ENCODE measurements at places on chromosomes 5 and 9.

- no peak for DNase-seq
Measured at GRCh38 chr5:30747412-30747811, 446.1 kb upstream of the CDH6 start.

- DNase-seq, result no peak
Measured at GRCh38 chr5:177392765-177393164, 7.7 kb downstream of the PFN3 start.

GRCh38 chr5:56893251-56893951 lies 16.0 kb upstream of the SETD9 start:
- DNase-seq, result no peak

DNA sequence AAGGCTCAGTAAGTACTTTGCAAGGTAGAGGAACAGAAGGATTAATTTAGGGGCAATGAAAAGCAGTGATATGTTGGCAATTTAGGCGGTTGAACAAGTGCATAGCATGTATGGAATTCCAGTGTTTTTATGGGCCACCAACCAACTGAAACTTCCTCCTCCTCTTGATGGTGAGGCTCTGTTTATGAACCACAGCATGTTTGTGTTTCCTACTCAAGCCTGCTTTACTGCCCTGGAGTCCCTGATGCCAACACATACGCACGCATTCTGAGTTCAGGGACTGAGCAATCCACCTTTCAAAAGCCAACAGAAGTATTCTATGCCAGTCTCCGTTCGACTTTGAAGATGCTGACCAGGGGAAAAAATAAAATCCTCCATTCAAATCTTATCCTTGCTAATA lies 417.5 kb downstream of the EFNA5 start:
- DNase-seq, result no peak

DNA sequence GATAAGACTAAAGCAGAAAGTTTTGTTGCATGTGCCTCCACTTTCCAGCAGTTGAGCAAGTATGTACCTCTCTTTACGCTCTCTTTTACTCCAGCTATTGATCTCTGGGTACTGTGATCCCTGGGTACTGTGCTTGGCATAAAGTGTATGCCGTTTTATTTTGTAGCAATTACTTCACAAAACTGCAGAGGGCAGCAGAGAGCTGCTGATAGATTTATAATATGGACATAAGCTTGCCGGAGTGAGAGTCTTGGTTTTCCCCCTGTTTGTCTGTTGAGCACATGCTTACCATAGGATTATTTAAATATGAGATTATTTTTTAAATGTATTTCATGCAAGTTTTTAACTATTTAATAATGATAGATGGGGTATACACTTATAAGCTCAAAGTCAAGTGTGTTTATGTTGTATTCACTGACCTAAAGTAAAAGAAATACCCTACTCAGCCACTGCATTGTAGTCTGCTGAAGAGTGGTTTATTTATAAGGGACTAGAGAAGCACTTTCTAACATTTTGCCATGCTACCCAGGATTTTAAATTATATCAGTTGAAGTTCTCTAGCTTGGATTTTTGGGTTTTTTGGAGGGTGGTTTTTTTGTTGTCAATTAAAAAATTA lies 13.0 kb downstream of the TTC1 start:
- DNase-seq, result peak; percentile 30

DNA sequence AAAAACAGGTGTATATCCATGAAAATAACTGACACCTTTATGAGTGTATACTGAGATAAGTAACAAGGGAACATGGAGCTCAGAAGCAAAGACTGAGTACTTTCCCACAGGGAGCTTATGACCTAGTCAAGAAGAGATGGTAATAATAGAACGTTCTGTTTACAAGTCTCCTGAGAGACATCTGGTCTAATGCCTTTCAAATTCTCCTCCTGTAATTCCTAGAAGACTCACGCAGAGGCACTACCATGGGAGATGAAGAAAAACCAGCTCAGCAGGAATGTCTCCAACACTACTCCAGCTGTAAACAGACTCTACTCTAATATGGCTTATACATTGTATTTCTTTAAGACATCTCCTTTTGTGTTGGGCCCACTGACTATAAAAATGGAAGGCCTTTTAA lies 503.6 kb upstream of the TUSC1 start:
- DNase-seq, result no peak

GRCh38 chr5:102411-103043 lies 10.6 kb downstream of the PLEKHG4B start:
- no peak for DNase-seq

GRCh38 chr5:6760686-6761085 lies 47.5 kb downstream of the TENT4A start:
- DNase-seq, result no peak

- DNase-seq, result no peak
Measured at GRCh38 chr9:5580650-5581049, 48.3 kb upstream of the RIC1 start.

- DNase-seq, result no peak
Measured at GRCh38 chr5:76251656-76252055, 151.4 kb upstream of the IQGAP2 start.

- DNase-seq, result peak; percentile 11
Measured at GRCh38 chr5:73625944-73626811, at the start of gene ARHGEF28. ARHGEF28 (plus strand) TSS chr5:73626196; CDS start chr5:73684852, 58,656 bp downstream.

GRCh38 chr5:135392256-135392655 lies 6.8 kb downstream of the MACROH2A1 start:
- DNase-seq, result no peak

- DNase-seq, result no peak
Measured at GRCh38 chr9:136889858-136890257, 3.5 kb downstream of the TRAF2 start.

GRCh38 chr5:50873595-50874277 lies 207.3 kb downstream of the PARP8 start:
- DNase-seq, result no peak

DNA sequence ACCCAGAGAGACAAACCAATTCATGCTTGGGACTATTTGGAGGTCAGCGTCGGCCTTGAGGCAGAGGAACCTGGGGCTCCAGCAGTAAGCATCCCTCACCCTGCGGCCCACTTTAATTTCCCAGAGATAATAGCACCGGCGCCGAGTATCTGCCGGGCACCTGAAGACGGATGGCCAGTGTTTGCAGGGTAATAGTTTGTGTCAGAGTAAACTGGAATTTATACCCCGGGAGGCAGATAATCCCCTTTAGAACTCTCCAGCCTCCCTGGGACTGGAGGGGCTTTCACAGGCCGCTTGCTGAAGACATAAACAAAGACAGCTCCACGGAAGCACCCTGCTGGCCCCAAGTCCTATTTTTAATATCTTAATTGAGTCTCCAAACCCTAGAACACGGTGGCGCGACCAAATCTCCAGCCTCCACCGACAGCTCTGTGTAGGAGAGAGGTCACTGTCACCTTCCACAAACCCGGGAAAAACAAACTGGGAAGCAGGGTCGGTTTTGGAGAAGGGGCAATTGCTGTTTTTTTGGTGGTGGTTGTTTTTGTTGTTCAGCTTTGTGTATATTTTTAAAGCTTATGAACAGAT lies 17.4 kb upstream of the FCN1 start:
- no peak for DNase-seq

- no peak for DNase-seq
Measured at GRCh38 chr5:79488058-79488457, 25.9 kb downstream of the HOMER1 start.

DNA sequence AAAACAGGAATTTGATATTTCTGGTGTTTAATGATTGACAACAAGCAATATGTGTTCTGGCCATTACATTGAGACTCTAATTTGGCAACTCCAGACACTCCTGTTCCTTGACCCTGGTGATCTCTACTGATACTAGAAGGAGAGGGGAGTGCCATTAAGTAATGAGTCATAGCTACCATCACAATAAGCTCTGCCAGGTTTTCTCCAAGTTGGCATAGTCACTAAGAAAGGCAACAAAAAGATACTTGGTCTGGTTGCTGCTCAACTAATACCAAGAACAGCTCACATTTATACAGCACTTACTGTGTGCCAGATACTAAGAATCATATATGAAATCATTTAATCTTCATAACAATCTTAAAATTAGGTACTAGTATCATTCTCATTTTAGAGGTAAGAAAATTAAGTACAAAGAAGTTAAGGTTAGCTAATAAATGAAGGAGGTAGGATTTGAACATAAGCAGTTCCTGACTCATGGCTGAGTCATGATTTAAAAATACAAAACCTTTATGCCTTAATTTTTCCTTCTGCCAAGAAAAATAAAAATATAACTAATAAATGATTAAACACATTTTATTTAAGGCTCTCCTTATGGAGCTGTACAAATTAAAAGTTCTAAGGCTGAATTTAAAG lies 19.9 kb upstream of the PRXL2C start:
- no peak for DNase-seq

DNA sequence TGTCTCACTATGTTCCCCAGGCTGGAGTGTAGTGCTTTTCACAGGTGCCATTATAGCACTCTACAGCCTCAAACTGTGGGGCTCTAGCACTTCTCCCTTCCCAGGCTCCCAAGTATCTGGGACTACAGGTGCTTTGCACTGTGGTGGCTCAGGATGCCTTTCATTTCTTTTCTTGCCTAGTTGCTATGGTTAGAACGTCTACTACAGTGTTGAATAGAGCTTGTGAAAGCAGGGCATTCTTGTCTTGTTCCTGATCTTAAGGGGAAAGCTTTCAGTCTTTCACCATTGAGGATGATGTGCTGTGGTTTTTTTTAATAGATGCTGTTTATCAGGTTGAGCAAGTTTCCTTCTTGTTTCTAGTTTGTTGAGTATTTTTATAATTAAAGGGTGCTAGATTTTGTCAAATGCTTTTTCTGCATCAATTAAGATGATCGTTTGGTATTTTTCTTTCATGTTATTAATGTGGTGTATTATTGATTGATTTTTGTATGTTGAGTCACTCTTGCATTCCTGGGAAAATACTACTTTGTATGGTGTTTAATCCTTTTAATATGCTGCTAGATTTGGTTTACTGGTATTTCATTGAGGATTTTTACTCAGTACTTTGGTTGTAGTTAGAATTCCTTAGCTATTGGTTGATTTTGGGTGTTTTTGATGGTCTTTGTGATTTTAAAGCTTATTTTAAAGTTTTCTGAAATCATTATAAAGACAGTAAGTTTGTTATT lies 35.6 kb downstream of the GPBP1 start:
- no peak for DNase-seq

- DNase-seq, result no peak
Measured at GRCh38 chr5:135033901-135034235, at the start of gene PITX1. PITX1 (minus strand) TSS chr5:135034228; CDS start chr5:135033881, 347 bp downstream.

GRCh38 chr9:2059274-2059929 lies 44.3 kb downstream of the SMARCA2 start:
- no peak for DNase-seq

DNA sequence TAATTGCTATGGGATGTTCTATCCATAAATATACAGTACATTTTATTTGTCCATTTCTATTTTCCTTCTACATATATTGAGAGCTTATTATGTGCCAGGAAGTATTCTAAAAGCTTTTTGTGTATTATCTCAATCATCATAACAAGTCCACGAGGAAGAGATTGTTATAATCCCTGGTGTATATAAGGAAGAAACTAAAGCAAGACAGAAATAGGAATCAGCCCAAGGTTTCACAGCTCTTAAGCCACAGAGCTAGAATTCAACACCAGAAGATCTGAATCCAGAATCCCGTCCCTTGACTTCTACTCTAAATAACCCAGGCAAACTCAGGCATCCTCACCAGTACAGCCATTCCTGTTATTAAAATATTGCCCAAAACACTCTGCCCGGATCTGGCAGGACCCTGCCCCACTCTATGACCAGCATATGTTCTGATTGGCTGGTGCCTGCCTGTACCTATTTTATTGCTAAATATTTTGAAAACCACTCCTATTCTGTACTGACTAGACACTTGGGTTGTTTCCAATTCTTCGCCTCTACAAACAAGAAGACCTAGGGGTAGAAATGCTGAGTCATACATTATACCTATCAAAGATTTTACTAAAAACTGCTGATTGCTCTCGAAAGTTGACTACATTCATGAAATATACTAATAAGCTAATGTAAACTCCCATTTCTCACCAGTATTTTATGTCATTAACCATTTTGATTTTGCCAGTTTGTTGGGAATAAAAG lies 297.4 kb downstream of the ENC1 start:
- DNase-seq, result no peak

- no peak for DNase-seq
Measured at GRCh38 chr9:91840469-91840868, 109.6 kb downstream of the ROR2 start.

GRCh38 chr9:518540-518939 lies 303.9 kb downstream of the DOCK8 start:
- DNase-seq, result no peak

DNA sequence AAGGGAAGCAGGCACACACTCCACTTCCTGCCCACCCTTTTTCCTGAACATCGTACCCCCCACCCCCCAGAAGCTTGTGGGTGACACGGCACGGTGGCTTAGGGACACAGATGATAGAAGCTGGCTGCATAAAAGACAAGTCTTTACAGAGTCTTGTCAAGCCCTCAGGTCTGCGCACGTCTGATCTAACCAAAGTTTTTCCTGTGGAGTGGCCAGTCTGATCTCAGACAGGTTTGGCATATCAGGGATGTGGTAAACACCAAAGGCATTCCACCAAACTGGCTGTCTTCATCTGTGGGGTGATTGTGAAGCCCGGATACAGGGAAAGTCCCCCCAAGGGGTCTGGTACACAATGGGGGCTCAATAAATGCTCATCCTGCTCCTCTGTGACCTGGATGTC lies 50.0 kb downstream of the CRB2 start:
- no peak for DNase-seq

DNA sequence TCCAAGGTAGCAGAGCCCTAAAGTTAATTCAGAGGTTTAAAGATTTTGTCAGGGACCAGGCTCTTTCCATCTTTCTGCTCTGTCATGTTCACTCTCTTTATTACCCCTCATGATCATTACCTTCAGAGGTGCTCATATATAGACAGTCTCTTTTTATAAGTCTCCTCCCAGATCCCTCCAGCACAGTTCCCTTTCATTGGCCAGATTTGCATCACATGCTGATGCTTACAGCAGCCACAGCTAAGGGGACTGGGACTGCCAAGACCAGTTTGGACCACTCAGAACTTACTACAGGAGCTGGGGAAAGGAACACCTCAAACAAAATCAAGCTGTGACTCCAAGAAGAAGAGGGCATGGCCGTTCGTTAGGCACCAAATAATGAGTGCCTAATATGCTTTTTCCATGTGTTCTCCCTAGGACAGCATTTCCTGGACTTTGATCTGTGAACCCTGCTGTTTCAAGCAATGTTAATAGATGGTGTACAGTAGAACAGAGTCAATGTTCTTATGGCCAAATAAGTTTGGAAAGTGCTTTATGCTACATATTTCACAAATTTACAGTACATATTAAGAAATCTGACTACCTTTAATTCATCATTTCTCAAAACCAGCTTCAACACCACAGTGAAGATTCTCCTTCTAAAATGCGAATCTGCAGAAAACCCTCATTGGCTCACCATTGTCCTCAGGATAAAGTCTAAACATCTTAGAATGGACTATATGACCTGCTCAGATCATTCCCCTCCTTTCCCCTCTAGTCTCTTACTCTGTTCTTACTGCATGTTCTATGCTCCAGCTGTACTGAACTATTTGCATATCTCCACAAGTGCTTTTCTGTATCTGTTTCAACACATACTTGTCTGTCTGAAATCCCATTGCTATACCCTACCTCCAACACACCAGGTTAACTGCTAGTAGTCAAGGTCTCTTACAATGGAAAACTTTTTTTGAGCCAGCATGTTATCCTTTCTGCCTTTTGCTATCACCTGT lies 3.4 kb downstream of the C5orf58 start:
- no peak for DNase-seq

All from activated naive CD4-positive, alpha-beta T cell treated with Interleukin-2 at 50 U/mL for 16 hours (primary cell).